Activated CD4-positive, alpha-beta T cell treated with anti-CD3 and anti-CD28 coated beads for 24 hours (primary cell): ENCODE measurements at places on chromosomes 1 and 21.

DNA sequence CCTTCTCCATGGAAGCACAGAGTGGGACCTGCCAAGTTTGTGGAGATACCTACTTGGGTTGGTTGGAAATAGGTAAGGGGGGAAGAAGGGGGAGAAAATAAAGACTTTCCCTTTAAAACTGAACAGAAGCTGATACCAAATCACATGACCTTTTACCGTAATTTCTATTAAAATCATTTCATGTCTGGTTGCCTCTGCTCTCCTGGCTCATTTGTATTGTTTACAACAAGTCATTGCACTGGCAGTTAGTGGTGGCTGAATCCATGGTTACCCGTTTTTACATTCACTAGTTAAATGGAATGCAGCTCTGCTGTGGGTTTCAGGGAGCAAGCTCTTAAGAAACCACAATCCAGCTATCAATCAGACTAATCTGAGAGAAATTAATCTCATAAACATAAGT lies 353.7 kb upstream of the ESRRG start:
- DNase-seq = no peak

DNA sequence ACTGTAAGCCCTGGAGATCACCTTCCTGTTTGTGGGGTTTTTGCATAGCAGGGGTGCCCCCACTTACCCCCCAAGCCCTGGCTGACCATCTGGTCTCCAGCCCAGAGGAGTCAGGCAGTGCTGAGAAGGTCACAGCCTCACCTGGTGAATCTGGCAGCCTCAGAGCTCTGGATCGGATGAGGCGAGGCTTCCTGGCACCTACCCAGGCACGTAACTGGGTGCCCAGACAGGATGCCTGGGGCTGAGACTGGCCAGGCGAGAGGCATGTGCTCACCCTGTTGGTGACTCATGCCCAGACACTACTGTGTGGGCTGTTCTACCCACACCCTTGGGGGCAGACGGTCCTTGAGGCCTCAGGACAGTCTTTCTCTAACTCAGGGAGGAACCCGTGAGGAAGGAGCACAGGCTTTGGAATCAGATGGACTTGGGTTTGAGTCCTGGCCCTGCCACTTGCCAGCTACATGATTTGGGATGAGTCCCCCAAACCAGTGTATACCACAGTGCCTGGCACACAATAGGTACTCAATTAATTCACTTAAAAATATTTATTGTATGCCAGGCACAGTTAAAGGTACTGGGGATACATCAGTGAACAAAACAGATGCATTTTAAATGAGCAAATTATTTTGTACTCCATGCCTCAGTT lies 15.1 kb upstream of the PADI3 start:
- DNase-seq = no peak

DNA sequence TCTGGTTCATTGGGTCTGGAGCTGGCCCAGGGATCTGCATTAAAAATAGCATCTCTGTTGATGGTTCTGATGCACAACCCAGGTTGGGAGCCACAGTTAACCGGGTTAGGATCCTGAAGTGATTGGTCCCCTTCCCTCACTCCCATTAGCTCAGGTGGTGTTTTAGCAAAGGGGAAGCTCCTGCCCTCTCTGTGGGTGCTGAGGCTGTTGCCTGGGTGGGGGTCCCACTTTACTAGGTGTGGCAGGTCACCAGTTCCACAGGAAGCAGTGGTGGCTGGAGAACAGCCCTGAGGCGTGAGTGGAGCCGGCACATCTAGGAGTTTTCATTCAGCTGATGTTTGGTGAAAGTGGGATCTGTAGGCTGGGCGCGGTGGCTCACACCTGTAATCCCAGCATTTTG lies 86.5 kb downstream of the MAN1C1 start:
- DNase-seq = no peak

DNA sequence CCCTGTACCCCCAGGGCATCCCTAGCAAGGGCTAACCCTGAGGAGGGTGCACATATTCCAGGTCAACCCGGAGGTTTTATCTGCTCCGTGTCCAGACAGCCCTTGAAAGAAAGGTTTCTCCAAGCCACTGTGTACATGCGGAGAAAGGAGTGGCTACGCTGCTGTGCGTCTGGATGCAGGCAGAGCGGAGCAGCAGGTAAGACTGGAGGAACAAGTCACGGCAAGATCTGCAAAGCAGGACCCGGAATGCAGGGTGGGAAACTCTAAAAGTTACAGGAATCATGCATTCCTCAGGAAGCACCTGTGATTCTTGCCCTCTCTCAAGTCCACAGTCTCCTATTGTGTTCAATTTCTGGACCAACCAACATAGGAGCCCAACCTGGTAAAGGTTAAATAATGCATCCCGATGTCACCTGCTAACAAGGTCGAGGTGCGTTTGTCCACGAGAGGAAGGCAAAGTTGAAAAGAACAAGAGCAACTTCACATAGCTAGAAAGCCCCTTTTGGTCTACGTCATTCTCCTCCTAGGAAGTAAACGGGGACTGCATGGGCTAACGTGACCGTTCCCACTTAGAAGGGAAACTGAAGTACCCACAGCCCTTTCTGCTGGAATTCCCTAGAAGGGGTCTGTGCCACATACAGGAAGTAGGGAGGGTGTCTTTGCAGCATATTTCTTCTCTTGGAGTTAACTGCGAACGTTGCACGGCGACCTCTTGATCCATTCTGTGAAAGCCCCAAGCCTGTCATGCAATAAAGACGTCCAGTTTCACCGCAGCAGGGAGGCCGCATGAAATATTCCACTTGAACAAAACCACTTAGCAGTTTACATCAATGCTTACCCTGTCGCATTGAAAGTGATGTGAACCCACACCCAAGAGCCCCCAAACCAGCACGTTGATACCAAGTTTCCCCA lies 5.8 kb downstream of the TIAM1 start:
- no peak for DNase-seq

- no peak for DNase-seq
These were observed at the start of gene LMOD1 for GRCh38 chr1:201946224-201946908. TSS of gene LMOD1 (minus strand) at chr1:201946548. CDS start at chr1:201946340, 208 bp downstream.

- DNase-seq = no peak
These were observed 222.2 kb downstream of the NRIP1 start for GRCh38 chr21:14842601-14843000.

DNA sequence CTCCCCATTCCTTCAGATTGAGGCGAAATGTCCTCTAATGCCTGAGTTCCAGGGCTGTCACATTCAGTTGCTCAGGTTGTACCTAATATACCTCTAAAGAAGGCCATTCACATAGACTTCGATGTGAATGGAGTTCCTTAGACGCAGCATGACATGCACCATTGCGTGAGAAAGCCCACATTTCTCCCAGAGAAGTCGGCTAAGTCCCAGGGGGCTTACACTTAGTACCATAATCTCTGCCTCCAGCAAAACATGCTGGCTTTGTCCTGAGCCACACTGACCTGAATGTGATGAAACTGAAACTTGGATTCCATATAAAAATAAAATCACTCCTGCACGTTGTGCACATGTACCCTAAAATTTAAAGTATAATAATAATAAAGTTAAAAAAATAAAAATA lies 23.2 kb upstream of the SLC2A1 start:
- DNase-seq = no peak

- DNase-seq = no peak
These were observed 52.4 kb downstream of the IER5 start for GRCh38 chr1:181140891-181141290.

- DNase-seq = no peak
These were observed 382.3 kb upstream of the ZRANB2 start for GRCh38 chr1:71463144-71463543.

- no peak for DNase-seq
These were observed 48.9 kb downstream of the GORAB start for GRCh38 chr1:170580636-170581440.

DNA sequence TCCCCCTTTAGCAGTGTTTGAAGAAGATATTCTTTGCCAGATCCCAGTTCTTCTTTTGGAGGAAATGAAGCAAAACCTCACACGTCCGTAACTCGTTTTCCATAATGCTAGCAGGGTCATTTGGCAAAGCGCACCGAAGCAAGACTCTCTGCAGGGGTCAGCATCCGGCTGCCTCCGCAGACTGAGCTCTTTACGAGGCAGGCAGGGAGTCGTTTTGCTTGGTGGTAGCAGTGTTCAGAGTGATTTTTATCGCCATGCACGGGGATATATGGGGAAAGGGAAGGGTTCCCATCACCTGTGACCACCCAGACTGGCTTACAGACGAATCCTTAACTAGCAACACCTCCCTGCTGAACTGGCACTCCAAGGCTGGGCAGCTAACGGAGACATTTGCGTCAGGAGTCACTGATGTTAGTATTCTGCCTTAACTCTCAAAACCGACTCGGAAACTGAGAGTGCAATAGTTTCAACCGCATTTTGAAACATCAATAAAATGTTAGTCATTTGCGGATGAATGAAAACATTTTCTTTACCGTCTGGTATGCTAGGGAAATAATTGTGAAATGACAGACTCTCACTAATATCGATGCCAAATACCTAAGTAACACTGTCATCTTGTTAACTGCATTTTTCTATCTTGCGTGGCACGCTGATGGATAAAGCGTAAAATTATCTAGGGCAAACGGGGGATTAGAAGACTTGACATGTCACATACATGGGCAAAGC lies 2.2 kb upstream of the NEGR1 start:
- DNase-seq = no peak

DNA sequence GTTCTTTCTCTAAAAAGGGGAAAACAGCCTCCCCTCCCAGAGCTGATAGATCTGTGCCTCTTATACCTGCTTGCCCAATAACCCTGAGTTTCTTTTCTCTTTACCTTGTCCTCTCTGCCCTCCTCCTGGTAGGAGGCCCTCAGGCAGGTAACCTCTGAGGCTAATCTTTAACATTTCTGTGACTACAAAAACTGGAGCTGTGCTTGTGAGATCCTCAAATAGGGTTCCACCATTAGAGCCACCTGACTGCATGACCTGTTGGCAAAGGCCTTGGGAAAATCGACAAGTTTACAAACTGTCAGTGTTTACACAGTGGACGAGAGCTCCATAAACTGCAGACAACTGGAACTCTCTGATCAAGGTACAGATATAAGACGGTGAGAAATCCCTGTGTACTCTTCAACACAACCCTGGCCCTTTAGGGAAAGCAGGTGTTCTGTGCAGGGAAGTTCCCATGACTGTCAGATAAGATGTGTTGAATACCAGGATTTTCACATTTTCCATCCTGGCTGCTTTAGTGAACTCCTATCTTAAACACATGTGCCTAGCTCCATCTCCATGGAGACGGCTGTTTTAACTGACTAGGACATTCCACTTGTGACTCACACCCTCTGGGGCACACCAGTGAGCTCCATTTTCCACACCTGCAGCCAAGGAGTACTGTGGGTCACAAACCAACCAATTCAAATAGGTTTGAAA lies 38.3 kb downstream of the ECE1 start:
- no peak for DNase-seq

DNA sequence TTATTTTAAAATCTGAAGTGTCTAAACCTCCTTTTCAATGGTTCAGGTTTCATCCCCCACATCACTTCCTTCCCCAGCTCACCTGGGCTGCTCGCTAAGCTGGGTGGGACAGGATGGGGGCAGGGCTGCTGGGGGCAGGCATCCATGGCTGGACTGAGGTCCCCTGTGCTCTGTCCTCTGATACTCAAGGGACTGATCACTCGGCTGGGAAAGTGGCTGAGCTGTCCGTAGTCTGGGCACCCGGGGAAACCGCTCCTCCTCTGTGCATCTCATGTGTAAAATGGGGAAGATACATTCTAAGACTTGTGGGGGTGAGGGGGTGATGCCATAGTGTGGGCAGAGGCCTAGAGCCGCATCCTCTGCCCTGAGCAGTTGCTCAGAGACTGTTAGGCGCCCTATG lies 411.2 kb downstream of the MATN1 start:
- DNase-seq = no peak

DNA sequence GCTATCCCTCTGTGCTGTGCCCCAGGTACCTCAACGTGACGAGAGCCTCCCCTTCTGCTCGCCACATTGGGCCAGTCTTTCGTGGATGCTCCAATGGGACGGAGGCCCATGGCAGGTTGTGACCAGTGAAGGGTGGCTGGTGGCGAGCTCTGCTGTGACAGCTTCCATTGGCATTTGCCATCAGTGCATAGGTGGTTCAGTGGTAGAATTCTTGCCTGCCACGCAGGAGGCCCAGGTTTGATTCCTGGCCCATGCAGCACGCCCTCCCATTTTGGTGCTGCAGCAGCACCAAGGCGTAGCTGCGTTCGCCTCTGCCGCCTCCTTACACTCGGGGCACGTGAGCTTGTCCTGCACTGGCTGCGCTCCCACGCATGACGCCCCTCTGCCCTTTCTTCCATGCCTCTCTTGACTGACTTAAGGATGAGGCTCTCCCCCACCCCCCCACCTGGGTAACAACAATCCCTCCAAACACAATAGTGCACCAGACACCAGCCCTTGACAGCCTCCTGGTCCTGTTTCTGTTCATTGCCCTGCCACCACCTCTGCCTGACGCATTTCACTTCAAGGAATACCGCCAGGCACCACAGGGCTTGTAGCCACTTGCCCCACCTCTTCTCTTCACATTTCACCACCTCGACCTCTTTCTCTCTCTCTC lies 24.7 kb upstream of the FCGR2A start:
- no peak for DNase-seq

DNA sequence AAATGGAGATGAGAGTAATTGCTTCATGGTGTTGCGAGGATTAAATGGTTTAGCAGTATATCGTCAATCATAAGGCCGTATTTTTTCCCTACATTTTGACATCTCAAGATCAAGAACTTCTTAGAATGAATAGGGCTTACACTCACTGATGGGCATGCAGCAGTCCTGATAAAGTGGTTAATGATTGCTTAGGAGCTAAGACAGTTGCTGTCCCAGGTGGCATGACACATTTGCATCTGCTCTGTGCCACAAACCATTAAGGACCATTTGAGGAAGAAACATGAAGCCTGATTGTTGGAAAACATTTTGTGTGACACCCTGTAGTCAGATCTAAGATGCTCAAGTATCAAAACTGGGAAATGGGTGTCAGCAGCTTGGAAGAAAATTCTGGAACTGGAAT lies 81.0 kb upstream of the SGIP1 start:
- no peak for DNase-seq

GRCh38 chr1:245855846-245856730 lies 651.0 kb downstream of the SMYD3 start:
- no peak for DNase-seq

DNA sequence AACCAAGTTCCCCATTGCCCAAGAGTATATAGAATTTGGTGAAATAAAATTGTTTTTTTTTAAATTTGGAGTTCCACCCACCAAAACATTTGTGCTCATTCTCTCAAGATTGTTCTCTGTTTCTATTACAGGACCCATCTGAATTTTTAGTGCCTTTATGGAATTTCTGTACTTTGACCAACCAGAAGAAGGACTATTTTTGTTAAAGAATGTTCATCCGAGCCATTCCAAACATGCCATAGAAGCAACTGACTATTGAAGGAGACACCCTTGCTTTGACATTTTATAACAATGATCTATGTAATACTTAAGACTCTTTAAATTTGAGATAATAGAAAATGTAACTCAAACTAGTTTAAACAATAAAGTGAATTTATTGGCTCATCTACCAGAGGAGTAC lies 655.7 kb upstream of the ADAMTS5 start:
- no peak for DNase-seq

GRCh38 chr21:31132574-31133242 lies 94.4 kb upstream of the KRTAP19-8 start:
- DNase-seq = peak; percentile 45

GRCh38 chr1:54338464-54338863 lies 67.7 kb downstream of the SSBP3 start:
- no peak for DNase-seq

GRCh38 chr1:163055531-163055930 lies 13.6 kb upstream of the RGS4 start:
- DNase-seq = no peak

- no peak for DNase-seq
These were observed 207.2 kb downstream of the ATG4C start for GRCh38 chr1:62991152-62991551.

GRCh38 chr1:209805875-209806760 lies at the start of gene IRF6:
TSS of gene IRF6 (minus strand) at chr1:209806142. CDS start at chr1:209801413, 4,729 bp downstream.
- DNase-seq = peak; percentile 49

- no peak for DNase-seq
These were observed 86.4 kb upstream of the SSX2IP start for GRCh38 chr1:84776639-84777038.
